ENCODE measurements at places on chromosomes 6 and 20. TPM values are rescaled to one million over a fixed set of nuclear protein-coding genes. Genes with fewer than 3 reads are reported as not detected.

MED20 gene
- 25.5 TPM for total RNA-seq

- no peaks in the 10 kb centered on the region for H3K27me3 ChIP-seq
- no peak for DNase-seq
- no peaks in the 10 kb centered on the region for H3K36me3 ChIP-seq
Observed at GRCh38 chr6:85676086-85676729, 33.5 kb upstream of the SYNCRIP start.

ZSCAN12 gene
- total RNA-seq: 10.2 TPM

- H3K27ac ChIP-seq: no peak overlapping the region
- DNase-seq: no peak
Observed at GRCh38 chr6:23137611-23138010, 568.2 kb downstream of the HDGFL1 start.

LRRC73 gene
- total RNA-seq: 0.68 TPM
